ENCODE measurements at places on chromosomes 2 and 18. TPM values are rescaled to one million over a fixed set of nuclear protein-coding genes. Genes with fewer than 3 reads are reported as not detected.

- no peak for DNase-seq
Observed at GRCh38 chr18:25298853-25299274, 53.1 kb downstream of the ZNF521 start.

DNA sequence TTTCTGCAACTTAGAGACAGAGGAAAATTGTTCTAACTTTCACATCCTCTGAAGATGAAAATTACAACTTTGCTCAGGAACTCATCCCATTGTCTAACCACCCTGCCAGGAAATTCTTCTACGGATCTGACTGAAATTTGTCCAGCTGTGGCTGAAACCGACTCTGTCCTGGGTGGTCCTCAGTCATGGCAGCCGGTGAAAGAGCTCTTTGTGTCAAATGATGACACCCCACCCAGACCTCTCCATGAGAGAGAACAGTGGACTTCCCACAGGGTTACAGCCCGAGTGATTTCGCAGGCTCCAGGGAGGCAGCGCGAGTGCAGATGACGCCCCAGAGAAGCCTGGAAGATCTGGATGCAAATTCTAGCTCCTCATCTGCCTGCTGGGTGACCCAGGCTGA is 65.1 kb upstream of the TRIB2 start:
- DNase-seq, result no peak

The NFU1 gene
- 70.7 TPM for total RNA-seq

DNA sequence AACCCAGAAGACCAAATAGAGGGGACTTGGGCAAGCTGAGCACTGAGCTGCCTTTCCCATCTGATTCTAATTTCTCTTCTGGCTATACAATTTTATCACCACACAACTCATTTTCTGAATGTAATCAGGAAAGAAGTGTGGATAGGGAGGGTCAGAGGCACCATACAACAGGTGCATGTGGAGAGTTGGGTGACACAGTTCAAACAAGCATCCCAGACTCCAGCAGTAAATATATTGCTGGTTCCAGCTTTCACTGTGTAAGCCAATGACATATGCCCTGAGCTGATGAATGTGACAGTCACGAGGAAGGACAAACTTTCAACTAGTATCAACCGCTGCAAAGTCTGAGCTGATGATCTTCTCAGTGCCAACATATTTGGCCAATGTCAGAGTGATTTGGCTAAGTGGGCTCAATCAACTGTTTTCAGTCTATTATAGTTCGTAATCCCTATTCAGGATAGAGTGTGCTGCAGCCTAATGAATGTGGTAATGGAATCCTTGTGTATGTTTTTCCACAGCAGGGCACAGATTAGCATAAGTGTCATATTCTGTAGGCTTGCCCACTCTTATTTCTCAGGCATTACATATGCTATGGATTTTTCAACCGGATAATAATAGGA is 109.9 kb upstream of the MEIS1 start:
- DNase-seq, result no peak

DNA sequence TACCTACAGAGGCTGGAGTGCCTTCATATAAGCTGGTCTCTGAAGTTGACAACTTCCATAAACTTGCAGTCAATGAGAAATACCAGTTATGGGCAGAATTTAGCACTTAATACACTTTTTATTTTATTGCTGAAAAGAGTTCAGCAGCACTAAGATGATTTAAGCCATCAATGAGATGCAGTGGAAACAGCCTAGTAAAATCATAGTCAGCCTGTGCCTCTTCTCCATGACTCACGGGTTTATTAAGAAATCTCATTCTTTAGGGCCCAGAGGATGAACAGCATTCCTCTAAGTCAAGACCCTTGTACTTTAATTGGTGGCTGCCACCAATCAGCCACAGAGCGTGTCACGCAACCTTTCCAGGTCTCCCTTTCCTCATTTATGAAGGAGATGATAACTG is 1357.9 kb upstream of the CELF4 start:
- DNase-seq, result no peak

DNA sequence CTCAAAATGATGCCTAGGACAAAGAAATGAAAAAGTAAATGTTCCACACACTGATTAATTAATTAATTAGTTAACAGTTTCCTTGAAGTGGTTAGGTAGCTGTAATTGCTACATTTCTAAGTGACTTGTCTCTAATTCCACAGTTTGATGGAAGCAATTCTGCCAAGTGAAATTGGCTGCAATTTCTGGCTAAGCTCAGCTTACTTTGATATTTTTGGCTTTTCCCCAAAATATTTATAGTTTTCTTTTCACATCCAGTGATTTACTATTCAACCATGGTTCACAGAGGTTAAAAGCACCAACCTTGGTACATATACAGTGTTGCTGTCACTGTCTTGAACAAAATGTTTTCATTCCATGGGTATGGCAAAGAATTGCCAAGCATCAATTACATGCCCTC is 459.5 kb upstream of the CDH20 start:
- DNase-seq, result no peak

DNA sequence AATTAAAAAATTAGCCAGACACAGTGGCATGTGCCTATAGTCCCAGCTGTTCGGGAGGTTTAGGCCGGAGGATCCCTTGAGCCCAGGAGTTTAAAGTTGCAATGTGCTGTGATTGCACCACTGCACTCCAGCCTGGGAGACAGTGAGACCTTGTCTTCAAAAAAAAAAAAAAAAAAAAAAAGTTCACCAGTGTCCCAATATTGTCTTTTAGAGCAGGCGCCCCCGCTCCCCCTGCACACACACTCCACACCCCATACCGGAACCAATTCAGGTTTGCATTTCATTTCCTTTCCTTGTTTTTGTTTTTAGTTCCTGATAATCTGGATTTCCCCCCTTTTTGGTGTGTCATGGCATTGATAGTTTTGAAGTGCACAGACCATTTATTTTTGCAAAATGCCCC is 10.4 kb downstream of the TMEM87B start:
- no peak for DNase-seq

GRCh38 chr2:174951745-174952144 is 53.4 kb downstream of the CHN1 start:
- DNase-seq, result no peak

GRCh38 chr2:121095257-121096080 is 189.5 kb downstream of the TFCP2L1 start:
- peak; percentile 71 for DNase-seq

The ASIC4 gene
- not detected for total RNA-seq

The TUBB8B gene
- 5.3 TPM for total RNA-seq

GRCh38 chr2:239852272-239852671 is 172.9 kb downstream of the NDUFA10 start:
- no peak for DNase-seq

All from G401 (cell line).